Occipital lobe (tissue), 3 donors: ENCODE measurements at places on chromosomes 13 and 19. TPM values are rescaled to one million over a fixed set of nuclear protein-coding genes. Genes with fewer than 3 reads are reported as not detected.

CALR3 gene
- total RNA-seq = not detected

DNA sequence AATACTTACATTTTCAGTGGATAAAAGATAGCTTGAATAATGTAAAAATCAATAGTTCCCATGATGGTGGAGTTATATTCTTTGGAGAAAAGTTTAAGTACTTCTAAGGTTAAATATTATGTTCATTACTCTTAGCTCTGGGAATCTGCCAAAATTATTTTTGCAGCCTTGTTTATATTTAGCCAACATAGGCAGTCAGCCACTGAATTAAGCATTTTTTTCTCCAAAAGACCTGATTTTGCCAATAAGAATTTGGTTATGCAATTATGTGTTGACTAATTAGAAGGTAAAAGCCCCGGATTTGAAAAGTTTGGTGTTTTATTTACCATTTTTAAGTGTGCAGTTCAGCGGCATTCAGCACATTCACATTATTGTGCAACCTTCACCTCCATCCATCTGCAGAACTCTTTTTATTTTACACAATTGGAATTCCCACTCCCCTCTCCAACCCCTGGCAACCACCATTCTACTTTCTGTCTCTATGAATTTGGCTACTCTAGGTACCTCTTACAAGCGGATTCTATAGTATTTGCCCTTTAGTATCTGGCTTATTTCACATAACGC lies 90.1 kb upstream of the C1QTNF9B start:
- DNase-seq = no peak

DNA sequence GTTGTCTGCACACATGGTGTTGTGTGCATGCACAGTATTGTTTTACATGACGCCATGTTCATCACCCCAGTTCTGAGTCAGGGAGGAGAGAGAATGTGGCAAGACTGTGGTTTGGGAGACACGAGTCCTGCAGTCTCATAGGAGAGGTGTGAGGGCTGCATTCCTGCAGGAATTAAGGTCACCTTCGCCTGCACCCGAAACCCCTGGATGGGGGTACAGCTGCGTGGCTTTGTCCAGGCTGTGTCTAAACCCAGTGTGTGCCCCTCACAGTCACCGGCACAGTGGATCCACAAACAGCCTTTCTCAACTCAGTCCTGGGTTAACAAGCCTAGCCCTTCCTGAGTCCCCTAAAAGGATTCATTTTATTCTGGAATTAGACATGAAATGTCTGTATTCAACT lies 5.7 kb downstream of the ADPRHL1 start:
- no peak for DNase-seq

- no peak for DNase-seq
These were observed 8.5 kb upstream of the SIGLEC8 start for GRCh38 chr19:51466723-51467122.

DNA sequence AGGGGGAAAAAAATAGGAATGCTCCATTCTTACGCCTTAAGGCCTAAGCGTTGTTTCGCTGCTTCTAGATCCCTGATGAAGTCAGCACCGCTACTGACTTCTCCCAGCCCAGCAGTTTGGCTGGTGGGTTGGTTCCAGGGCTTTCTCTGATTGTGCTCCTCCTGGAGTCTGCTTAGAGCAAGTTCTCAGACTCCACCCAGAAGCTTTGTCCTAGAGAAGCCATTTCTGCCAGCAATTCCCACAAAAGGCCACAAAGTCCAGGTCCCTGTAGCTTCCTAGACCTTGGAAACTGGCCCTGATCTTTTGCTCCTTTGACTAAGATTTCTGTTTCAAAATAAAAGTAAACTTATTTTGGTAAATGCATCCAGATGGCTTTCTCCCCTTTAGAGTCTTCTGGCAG lies 65.4 kb downstream of the KCTD12 start:
- DNase-seq = no peak

DNA sequence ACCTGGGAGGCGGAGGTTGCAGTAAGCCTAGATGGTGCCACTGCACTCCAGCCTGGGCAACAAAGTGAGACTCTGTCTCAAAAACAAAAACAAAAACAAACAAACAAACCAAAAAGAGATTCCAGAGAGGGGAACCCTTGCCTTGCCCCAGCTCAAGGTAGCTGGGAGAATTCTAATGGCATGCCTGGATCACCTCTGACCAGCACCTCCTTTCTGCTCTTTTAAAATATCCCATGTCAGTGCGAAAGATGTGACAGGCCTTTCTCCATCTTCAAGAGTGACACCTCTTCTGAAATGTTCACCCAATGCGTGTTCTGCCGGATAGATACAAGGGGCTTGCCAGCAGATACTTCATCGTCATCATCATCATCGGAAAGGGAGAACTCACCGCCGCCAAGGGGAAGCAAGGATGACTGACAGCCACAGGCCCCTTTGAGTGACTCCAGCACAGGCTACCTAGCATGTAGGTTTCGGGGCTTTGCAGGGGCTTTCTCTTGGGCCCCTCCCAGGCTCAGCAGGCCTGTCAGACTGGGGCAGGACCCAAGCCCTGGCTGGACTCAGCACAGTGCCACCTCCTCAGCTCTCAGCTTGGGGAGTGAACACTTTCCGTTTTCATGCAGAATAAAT lies 18.9 kb upstream of the LRP3 start:
- no peak for DNase-seq

ZNF814 gene
- total RNA-seq = 32.8 TPM

DNA sequence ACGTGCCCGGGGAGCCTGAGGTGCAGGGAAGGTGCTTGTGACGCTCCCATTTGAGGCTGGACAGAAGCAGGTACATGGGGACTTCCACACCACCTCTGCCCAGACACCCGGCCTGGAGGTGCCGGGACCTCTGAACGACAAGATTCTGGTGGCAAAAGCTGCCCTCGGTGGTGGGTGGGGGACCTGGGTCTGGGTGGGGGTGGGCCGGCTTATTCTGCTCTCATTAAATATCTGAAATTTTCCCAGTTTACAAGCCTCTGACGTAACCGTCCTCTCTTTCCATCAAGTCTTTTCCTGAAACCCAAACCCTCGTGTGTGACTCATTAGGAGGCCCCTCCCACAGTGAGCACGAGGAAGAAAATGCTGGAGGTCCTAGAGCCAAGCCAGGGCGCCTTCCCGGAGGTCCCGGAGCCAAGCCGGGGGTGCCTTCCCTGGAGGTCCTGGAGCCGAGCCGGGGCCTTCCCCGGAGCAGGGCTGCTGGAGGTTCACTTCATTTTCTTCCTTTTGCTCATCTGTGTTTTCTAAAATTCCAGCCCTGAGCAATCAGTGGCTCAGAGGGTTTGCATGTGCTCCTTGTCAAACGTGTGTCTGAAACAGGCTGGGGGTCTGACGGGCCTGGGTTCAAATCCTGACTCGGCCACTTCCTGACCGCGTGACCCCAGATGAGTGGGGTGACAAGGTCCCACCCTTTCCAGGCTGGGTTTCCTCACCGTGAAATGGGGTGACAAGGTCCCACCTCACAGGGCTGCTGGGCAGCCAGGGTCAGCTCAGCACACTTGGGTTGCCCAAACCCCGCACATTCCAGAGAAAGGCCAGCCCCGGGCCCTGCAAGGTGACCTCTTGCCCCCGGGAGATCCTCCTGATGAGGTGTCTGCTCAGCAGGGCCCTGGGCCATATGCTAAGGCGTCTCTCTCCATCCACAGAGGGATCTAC lies 10.0 kb downstream of the CFD start:
- DNase-seq = no peak

LSR gene
- 3.1 TPM for total RNA-seq

- DNase-seq = peak; percentile 15
These were observed at the start of gene CHST8 for GRCh38 chr19:33621811-33622504. Gene CHST8 (plus strand): TSS chr19:33621953. CDS start chr19:33689262, 67,309 bp downstream.

- DNase-seq = peak; percentile 71
These were observed 4.2 kb upstream of the RPL18A start for GRCh38 chr19:17855280-17856152.

GRCh38 chr19:8138201-8138600 lies 11.2 kb downstream of the FBN3 start:
- no peak for DNase-seq

DNA sequence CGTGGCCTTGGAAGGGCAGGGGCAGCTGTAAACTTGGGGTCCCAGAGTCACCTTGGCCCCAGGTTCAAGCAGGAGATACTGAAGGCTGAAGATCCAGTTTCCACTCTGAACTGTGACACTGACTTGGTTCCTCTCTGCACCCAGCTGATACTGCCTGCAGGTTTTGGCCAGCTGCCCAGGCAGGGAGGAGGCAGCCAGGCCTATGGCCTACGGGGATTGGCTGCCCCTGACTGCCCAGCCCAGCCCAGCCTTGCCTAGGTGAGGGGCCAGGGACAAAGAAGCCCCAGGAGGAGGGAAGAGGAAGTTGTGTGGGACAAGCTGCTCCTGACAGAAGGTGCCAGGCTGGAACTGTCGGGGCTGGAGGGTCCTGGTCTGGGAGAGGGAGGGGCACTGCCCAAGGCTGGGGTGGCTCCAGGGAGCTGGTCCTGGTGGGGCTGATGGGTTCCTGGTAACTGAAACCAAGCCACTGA lies 51.7 kb upstream of the CYP4F8 start:
- no peak for DNase-seq

LIM2 gene
- not detected for total RNA-seq

GRCh38 chr19:41420101-41420880 lies 6.9 kb downstream of the B3GNT8 start:
- DNase-seq = no peak

GRCh38 chr13:106522112-106522705 lies 13.3 kb downstream of the EFNB2 start:
- DNase-seq = no peak

BST2 gene
- 3.3 TPM for total RNA-seq

HIF3A gene
- total RNA-seq = 6.4 TPM

DNA sequence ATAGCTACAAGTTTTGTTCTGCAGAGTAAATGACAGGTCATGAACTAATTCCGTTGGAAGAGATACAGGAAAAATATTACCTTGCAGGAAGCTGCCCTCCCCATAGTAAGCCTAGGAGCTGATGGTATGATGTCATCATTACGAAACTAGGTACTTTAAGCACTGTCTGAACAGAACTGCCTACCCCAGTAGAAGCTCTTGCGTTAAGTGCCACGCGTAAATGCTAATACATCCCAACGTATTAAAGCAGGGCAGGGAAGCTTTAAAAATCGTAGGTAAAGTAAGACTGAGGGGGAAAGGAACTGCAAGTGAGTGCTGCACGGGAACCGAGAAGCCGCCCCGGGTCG lies 572 bp downstream of the UGGT2 start:
- DNase-seq = no peak

FPR1 gene
- 6.7 TPM for total RNA-seq

C19orf38 gene
- 0.94 TPM for total RNA-seq
